H7 (cell line): ENCODE measurements at places on chromosomes 11 and 22. TPM values are rescaled to one million over a fixed set of nuclear protein-coding genes. Genes with fewer than 3 reads are reported as not detected.

DNA sequence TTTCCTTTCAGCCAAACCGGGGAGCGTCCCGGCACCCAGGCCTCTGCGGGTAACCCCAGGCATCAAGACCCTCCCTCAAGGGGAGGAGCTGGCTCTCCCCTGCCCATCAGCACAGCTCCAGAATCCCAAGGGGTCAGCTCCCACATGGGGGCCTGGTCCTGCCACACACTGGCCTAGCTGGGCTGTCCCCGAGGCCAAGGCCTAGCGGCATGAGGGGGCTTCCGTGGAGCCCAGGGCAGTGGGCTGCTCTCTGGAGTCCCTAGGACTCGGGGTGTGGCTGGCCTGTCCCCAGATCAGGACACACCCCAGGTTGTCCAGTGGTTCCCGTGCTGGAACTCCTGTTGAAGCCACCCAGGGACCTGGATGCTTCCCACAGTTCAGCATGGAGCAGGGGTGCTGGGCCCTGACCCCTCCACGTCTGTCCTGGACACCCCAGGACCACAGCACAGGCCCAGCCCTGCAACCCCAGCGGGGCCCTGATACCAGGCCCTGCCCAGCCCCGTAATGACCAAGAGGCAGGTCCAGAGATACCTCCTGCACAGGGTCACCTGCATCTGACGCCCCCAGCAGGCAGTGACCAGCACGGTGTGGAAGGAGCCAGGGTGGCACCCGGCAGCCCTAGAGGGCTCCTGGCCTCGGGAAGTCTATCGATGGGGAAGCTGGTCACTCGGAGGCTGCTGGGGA lies 5.5 kb downstream of the HRAS start:
- DNase-seq = peak; percentile 58

GRCh38 chr11:56659755-56660154 lies 3.7 kb upstream of the OR5AR1 start:
- DNase-seq = peak; percentile 30

- no peak for DNase-seq
Measured at GRCh38 chr11:10588904-10589303, 20.4 kb upstream of the LYVE1 start.

- peak; percentile 98 for DNase-seq
Measured at GRCh38 chr22:46122511-46122971, 27.8 kb upstream of the PPARA start.

GRCh38 chr22:41022470-41023298 lies 69.7 kb upstream of the EP300 start:
- DNase-seq = peak; percentile 97

DNA sequence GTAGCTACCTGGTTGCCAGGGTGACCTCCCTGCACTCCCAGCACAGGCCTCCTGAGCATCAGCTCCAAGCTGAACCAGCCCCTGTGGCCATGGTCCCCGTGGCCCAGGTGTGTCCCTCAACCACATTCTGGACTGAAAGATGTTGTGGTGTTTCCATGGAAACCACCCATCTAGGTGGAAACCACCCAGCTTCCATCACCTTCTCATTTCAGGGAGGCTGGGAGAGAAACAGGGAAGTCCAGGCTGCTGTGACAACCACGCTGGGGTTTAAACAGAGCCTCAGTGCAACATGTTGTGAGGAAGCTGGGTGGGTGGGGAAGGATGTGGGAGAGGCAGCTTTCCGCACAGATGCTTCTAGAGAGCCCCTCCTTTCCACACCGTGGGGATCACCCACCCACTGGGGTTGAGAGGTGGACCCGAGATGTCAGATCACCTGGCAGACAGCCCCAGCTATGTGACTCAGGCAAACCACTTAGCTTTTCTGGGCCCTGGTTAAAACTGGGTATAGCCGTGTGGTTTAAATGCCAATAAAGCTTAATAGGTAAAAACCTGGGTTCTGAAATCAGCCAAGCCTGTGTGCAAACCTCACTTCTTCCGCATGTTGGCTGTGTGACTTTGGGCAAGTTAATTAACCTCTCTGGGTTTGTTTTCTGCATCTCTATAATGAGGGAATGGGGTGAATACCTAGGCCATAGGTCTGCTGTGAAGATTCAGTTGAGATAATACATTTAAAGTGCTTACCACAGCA lies 46.4 kb downstream of the CD82 start:
- DNase-seq = no peak

DNA sequence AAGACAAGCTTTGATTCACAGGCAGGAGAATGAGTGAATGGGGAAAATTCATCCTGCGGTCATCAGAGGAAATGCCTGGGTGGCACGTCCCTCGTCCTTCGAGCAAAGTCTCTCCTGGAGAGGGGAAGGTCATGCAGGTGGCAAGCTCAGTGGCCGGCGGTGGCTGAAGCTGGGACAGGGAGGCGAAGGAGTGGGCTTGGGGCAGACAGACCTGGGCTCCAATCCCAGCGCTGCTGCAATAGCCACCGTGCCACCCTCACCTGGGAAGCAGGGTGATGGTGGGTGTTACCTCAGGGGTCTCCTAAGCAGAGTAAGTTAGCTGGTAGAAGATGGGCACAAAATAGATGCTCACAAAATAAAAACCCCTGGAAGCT lies 22.4 kb upstream of the CACNG2 start:
- peak; percentile 28 for DNase-seq

GRCh38 chr11:117441146-117441975 lies 113.7 kb downstream of the CEP164 start:
- DNase-seq = no peak

DNA sequence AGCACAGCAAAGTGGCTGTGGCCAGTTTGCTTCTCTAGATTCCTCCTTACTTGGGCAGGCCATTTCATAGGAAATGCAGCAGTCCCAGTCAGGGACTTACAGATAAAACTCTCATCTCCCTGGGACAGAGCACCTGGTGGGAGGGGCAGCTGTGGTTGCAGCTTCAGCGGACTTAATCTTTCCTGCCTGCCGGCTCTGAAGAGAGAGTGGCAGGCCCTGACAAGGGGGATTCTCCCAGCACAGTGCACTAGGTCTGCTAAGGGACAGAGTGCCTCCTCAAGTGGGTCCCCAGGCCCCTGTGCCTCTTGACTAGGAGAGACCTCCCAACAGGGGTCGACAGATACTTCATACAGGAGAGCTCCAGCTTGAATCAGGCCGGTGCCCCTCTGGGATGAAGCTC lies 1649.1 kb downstream of the LRRC4C start:
- DNase-seq = no peak

DNA sequence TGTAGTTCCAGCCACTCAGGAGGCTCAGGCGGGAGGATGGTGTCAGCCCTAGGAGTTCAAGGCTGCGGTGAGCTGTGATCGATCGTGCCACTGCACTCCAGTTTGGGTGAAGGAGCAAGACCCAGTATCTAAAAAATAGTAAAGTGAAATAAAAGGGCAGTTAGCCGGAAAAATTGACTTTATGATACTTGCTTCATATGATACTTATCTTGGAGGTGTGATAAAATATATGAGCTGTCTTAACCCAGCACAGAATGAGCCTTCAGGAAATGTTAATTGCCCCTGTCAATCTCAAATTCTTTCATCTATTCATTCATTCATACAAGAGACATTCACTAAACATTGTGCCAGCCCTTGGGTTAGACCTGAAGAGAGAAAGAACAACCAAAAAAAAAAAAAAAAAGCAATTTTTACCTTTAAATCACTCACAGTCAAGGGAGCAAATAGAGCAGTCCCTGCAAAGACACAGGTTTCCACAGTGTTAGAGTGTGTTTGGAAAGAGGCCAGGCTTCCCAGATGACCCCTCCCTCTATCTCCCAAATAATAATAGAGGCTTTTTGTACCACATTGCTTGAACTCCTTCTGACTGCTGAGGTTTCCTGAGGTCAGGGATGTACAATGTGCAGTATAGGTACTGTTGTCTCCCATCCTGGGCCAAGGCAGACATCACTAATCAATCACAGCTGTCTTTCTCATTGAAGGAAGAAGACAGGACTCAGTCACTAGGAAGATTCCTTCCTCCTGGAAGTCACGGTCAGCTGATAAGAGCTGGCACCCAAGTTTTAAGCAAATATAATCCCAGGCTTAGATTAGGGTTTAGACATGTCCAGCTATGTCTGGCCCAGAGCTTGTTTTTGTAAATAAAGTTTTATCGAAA lies 454.6 kb downstream of the MIAT start:
- DNase-seq = no peak

- DNase-seq = peak; percentile 48
Measured at GRCh38 chr11:955154-956063, 29.7 kb downstream of the AP2A2 start.

DNA sequence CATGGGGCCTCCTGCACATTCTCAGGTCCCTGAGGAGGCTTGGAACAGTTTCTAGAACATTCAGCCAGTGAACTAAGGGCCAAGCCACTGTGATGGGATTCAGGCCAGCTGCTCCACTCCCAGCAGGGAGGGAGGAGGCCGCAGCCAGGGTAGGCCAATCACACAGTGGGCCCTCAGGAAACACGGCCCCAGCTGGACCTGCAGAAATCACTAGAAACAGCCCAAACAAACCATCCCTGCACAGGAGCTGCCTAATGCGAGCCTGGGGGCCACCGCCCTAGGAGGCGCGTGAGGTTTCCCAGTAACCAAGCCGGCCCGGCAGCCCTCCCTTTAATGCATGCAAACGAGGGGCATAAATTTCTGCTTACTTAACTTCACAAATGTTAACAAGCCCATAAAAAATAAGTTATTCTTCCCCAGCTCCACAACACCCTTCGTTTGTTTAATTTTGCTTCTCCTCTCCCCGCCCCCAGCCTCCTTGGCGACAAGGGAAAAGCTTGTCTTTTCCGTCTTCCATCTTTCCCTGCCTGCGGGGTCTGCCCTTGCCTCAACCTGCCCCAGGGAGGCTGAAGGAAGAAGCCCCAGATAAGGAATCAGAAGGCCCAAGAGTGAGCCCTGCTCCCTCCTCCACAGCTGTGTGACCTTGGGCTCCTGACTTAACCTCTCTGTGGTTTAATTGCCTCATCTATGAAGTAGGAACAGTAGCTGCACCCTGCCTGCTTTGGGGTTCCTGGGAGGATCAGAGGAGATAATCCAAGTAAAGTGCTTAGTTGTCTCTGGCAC lies 25.7 kb downstream of the ELFN2 start:
- DNase-seq = no peak

SLC15A3 gene
- total RNA-seq = 2.7 and 6.1 TPM in 2 replicates

SHISAL1 gene
- total RNA-seq = 1.3 and 2.9 TPM in 2 replicates

EED gene
- 20.0 and 29.2 TPM in 2 replicates for total RNA-seq

UPK3A gene
- total RNA-seq = 0.41 TPM in 1 of 2 replicates, not detected in the other

IL18 gene
- total RNA-seq = not detected in 2 replicates
